ENCODE measurements at places on chromosomes 4 and X.

- no peak for DNase-seq
These were observed 383.4 kb upstream of the FGF13 start for GRCh38 chrX:139094671-139095592.

DNA sequence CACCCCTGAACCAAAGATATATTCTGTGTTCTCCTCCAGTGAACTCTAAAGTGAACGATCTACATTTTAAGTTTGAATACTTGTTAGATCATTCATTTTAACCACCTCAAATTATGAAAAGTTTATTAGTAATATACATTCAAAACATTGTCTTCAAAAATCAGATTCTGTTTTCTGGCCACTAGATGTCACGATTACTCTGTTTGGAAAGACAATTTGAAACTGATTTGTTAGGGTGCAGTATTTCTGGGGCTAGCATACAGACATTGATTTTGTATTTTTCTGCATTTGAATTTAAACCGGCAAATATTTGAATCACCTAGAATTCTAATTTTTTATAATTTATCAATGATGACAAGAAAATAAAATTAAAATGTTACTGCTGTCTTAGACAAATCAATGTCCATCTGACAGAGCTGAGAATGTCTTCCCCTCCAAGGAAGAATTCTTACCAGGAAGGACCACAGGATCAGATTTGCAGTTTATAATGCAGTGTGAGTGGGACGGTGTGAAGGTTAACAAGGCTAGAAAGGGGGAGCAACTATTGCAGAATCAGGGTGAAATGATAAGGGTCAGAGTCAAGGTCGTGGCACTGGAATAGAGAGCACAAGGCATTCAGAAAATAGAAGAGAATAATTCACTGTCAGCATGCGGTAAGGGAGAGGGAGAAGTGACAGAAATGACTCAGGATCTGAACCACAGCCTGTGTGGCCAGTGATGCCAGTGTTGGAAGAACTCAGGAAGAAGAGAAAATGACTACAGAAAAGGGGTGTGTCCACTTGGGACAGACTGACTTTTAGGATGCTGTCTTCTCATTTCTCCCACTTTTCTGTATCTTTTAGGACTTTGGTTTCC, 91.6 kb downstream of the ANXA10 start:
- peak; percentile 9 for DNase-seq

GRCh38 chrX:3435057-3435456, 88.6 kb upstream of the MXRA5 start:
- DNase-seq, result no peak

DNA sequence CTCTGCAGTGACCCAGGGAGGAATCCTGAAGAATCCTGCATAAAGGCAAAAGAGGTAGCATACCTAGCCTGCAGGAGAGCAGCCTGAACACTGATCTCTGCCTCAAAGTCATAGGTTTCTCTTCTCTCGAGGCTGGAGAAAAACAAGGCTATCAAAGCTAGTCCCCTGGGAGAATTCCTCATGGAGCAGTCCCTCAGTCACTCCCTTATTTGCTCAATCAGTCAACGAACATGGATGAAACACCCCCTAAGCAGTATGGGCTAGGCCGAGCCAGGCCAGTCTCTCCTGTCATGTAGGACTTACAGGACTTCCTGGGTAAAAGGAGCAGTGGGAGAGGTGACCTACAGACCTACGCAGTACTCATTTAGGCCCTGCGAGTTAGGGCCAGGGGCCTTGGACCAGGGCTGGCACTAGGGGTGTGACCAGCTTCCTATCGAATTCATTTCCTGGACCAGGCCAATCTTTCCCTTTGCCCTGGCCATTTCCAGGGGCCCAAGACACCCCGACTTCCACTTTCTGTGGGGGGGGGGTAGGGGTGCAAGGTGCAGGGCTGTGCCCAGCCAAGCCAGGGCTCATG, 164.1 kb downstream of the EFNB1 start:
- no peak for DNase-seq
